Caudate nucleus (tissue), 63 donors: ENCODE measurements at places on chromosomes 7 and 10.
A peak's percentile ranks its signal among the peaks of the same experiment; 100 is the strongest.

- peak; percentile 74 for DNase-seq
Observed at GRCh38 chr10:122475100-122475499, 13.7 kb downstream of the HTRA1 start.

GRCh38 chr10:32412499-32412853 is 33.5 kb upstream of the CCDC7 start:
- DNase-seq: no peak

DNA sequence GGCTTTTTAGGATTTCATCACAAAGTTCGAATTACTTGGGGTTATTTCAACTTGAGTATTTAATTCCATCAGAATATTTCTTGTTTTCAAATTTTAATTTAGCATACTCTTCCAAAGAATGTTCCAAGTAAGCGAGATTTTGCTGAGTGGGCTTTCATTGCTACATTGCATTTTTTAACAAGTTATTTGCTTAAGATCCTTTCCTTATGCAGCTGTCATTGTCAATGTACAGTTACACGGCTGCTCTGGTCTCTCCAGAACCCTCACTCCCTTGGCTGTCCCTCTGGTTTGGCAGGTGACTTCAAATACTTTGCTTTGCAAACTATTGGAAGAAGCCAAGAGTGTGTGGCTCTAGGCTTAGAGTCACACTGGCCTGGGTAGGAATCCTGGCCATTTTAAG is 80.0 kb downstream of the CFAP58 start:
- DNase-seq: no peak

GRCh38 chr7:100974021-100974420 is 4.7 kb downstream of the MUC12 start:
- DNase-seq: no peak

DNA sequence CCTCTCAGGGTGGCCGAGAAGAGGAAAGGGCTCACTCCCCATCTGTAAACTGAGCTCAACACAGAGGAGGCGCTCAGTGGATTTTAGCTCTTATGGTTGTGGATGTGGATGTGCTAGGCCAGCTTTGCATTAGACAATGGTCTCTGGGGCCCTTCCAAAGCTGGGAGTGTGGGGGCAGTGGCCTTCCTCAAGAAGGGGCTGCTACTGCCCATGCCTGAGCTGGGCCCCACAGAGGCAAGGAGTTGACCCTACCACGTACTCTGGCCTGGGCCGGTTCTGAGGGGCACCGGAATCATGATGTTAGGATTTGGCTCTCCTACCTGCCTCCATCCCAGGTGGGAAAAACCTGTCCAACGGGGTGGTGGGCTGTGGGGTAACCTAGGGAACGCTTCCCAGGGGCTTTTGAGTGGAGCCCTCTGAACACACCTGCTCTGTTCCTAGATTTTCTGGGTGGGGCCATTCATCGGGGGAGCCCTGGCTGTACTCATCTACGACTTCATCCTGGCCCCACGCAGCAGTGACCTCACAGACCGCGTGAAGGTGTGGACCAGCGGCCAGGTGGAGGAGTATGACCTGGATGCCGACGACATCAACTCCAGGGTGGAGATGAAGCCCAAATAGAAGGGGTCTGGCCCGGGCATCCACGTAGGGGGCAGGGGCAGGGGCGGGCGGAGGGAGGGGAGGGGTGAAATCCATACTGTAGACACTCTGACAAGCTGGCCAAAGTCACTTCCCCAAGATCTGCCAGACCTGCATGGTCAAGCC is 11.5 kb downstream of the AQP1 start:
- no peak for DNase-seq

DNA sequence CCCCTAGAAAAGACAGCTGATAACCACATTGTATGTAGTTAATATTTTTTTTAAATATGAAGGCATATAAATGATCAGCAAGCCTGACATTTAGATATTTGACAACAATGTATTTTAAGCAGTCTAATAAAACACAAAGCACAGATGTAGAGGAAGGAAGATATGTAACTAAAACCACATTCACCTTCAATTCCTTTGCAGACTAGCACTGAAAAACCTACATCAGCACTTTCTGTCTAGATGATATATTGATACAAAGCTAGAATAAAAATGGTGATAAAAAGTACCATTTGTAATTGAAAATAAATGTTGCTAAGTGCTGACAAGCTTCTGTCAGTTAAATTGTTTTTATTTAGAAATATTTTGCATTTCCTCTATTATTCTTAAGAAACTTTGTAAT is 153.6 kb downstream of the IMMP2L start:
- DNase-seq: no peak

DNA sequence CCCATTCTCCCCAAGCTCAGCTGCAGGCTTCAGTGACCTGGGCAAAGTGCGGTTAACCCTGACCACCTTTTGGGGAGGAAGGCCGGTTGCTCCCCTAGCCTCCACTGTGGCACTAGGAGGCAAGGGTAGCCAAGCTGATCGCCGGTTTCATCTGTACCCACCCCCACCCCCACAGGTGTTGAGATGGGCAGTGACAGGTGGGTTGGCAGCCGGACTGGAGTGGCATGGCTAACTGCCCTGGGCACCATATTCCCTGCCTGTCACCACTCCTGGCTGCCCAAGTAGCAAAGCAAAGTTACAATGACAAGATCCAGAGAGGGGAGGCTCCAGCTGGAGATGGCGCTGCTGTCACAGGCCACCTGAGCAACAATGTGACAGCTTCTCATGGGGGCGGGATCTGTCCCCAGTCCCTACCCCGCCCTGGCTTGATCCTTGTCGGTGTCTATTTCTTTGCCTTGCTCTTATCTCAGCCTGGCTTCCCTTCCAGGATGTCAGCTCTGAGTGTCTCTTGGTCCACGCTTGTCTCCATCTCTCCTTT is 27.0 kb upstream of the BMS1 start:
- no peak for DNase-seq

DNA sequence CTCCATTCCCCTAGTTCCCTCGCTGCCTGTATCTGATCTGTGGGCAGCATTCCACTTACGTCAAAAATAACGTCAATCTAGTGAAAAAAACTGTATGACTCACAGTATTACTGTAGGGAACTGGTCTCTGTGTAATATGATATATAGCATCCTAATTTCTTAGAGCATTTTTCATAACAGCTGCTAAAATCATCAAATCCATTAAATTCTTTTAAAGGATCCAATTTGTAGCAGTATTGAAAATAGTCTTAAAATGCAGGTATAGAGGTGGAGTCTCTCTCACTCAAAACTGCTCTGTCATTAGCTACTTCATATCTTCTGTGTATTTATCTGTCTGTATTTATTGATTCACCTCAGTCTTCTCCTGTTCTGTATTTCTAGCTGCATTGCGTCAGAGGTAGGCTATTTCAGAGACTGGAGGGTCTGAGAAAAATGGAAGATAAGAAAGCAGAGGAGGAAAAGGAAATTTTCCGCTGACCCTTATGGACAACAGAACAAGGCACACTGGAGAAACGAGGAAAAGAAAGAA is 59.9 kb downstream of the PON1 start:
- DNase-seq: no peak

GRCh38 chr10:4850397-4850796 is 24.4 kb downstream of the AKR1E2 start:
- DNase-seq: no peak

GRCh38 chr10:71482620-71483019 is 85.9 kb downstream of the CDH23 start:
- no peak for DNase-seq

DNA sequence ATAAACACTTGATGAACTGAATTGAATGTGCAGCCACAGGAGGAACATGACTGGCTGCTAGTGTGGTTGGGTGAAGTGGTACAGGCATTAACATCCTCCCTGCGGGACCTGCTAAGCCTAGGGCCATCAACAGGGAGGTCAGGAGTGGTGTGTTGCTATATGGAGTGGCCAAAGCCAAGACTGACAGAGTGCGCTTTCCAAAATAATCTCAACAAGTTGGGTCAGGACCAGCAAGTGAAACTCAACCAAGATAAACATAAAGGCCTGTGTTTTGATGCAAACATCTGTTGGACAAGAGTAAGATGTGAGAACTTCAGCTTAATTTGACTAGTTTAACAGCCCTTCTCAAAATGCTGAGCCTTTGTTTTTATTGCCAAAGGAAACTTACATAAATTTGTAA is 97.7 kb downstream of the WDFY4 start:
- DNase-seq: no peak

- no peak for DNase-seq
Observed at GRCh38 chr7:32068411-32069101, 1.7 kb downstream of the PDE1C start.

DNA sequence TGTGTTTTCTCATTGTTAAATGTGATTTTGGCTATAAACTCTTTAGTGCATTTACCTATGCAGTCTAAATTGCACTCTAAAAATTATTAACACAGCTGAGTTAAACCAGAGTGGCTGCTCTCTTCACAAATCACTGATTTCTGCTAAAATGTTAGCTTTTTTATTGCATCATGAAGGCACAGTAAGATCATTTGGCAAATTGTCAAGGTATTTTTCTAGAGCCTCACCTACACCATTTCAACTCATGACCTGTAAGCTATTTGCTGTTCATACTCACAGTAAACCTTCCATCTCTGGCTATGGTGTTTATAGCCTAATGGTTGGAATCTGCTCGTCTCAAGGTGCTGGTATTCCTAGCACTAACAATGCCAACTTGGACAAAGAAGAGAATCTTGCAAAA is 25.7 kb downstream of the NDUFB2 start:
- no peak for DNase-seq

DNA sequence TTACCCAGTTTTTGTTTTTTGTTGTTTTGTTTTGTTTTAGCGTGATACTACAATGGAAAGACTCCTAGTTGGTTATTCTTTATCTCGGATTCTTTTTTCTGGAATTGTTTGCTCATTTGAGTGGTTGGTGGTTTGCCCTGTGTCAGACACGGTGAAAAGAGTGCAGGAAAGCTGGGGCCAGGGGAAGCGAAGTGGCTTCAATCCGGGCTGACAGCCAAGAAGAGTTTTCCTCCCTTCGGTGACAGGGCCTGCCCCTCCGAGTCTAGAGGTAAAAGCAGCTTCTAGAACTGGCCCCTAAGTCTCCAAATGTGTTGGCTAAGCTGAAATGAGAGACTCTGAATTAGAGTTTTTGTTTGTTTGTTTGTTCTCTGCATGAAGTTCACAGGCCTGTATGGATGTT is 5.7 kb upstream of the AP5Z1 start:
- DNase-seq: no peak

DNA sequence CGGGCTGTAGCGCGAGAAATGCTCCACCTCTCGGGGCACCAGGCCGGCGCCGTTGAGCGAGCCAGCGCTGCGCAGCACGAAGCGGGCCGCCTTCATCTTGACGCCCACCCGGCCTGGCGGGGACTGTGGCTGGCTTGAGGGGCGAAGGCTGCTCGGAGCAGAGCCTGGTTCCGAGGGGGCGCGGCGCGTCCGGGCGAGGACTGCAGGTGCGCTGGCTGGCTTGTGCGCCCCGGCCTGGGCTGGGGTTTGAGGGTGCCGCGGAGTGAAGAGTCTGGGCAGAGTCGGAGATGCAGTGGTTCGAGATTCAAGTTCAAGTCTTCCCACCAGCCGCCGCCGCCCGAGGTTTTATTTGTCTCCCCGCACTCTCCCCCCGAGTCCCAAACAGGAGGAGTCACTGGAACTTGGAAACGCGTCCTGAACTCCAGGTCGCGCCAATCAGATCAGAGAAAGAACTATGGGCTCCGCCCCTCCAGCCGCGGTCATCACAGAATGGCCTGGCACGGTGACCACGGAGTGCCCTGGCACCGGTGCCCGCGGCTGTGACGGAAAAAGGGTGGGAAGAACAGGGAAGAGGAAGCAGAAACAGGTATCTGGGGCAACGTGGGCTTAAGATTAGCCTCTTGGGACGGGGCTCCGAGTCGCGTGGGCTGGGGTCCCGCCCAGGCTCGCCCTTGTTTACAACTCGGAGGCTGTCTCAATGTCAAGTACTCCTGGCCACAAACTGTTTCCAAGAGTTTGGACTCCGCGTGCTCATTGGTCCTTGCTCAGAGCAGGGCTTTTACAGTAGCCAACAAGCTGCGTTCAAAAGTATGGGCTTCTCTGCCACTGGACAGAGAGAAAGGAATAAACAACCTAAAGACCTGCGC is at the start of gene PDK4:
TSS of gene PDK4 (minus strand) at position 319 of the 866 bp plus-strand sequence. CDS start at position 96, 223 bp downstream.
- DNase-seq: peak; percentile 95

- no peak for DNase-seq
Observed at GRCh38 chr7:87105401-87105800, 45.9 kb upstream of the ELAPOR2 start.

- peak; percentile 23 for DNase-seq
Observed at GRCh38 chr7:99379043-99379577, 4.6 kb downstream of the ARPC1B start.
